Fibroblast of skin of back (primary cell): ENCODE measurements at places on chromosomes 5 and 9.

DNA sequence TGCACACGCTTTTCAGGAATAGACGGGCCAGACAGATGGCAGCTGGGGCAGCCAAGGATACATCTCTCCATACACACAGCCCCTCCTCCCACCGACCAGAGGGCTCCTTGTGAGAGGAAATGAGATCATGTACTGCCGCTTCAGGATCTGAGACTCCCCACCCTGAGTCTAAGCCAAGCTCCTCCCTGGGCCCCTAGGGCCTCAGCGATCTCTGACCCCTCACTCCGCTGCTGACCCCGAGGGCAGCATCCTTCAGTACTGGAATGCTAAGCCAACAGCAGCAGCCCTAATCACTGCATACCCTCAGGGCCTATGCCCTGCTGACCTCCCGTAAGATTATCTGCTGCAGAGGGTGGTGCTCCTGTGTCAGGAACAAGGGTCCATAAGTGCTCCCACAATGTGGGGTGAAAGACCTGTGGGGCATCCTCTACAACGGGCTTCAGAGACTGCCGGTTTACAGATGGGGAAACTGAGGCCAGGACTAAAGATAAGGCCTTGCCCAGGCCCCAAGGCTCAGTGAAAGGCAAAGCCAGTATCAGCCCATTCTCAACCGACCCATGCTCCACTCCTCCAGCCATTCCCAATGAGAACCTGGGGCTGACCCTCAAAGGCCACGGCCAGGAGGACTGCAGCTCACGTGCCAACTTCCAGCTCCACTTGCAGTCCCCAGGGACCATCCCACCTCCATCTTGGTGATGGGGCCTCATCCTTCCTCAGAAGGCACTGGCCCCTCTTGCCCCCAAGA lies 37.5 kb downstream of the BICD2 start:
- peak; percentile 35 for DNase-seq

DNA sequence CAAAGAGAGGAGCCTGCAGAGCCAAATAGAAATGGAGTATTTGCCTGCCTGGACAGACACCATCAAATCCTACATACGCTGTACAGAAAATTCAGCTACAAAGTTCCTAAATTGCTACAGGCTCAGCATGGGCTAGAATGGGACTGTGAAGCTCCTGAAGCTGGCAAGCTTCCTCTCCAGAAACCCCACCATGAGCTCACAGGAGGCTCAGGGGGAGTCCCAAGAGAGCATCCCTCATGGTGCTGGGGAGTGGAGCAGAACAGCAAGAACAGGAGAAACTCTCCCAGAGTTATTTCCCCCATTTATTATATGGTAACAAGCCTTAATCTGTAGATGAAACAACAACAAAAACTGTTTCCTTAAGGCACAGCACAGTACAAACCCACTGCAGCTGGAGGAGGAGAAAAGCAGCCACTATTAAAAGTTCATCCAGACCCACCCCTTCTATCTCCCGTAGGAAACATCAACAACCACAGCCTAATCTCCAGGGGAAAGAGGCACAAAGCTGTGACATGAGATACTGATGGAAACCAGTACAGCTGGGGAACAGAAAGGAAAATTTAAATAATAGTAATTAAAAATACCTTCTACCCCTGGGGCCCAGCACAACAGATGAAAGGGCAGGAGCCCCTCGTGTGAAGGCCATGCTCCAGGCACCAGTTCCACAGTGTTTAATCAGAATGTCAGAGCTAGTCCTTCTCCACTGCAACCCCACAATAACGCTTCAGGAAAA lies 548.5 kb downstream of the MTRR start:
- peak; percentile 39 for DNase-seq

- DNase-seq, result no peak
Observed at GRCh38 chr5:8861764-8862163, 684.1 kb downstream of the SEMA5A start.

DNA sequence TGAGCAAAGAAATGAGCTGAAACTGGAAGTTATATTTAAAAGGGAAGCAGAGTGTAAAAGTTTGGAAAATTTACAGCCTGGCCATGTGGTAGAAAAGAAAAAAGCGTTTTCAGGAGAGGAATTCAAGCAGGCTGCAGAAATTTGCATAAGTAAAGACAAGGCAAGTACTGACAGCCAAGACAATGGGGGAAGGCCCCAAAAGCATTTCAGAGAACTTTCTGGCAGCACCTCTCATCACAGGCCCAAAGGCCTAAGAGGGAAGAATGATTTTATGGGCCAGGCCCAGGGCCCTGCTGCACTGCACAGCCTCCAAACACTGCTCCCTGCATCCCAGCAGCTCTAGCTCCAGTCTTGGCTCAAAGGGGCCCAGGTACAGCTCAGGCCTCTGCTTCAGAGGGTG lies 169.7 kb downstream of the GLIS3 start:
- no peak for DNase-seq

DNA sequence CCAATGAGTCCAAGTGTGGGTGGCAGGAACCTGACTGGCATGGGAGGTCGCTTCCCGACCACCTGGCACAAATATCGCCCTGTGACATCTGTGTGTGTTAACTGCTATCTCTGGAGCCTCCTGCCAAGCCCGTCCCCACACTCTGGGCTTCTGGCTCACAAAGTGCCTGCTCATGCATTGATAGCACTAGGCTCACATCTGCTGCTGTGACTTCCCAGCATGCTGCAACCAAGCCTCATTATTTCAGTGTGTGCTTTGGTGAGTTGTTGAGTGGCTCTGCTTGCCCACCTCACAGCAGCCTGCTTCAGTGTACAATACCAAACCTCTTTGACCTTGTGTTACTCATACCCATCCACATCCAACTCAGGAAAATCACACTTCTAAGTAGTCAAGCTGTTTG lies 139.8 kb downstream of the APBA1 start:
- no peak for DNase-seq

DNA sequence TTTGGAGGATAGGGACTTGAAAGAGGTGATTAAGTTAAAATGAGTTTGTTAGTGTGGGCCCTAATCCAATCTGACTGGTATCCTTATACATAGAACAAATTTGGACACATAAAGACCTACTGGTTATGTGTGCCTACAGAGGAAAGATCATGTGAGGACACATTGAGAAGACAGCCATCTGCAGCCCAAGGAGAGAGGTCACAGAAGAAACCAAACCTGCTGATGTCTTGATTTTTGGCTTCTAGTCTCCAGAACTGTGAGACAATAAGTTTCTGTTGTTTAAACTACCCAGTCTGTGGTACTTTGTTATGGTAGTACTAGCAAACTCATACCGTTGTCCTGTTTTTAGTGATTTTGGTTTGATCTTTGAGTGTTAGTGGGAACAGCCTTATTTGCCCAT lies 18.3 kb downstream of the RNF180 start:
- DNase-seq, result no peak

DNA sequence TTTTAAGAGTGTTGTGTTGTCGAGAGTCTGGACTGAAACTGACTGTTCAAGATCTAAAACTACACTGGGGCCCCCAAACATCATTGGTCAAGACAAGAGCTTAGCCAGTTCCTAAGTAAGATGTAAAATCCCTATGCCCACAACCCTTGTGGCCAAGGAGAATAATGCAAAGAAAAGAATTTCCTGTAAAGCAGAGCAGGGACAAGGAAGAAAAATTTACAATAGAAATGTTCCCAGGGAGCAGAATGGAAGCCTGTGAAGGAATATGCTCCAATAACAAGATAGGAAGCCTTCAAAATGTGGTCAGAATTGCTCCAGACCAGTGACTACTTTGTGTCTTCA lies 20.4 kb downstream of the PPP1R2B start:
- DNase-seq, result no peak

- peak; percentile 32 for DNase-seq
Observed at GRCh38 chr5:143693651-143694252, 118.2 kb upstream of the HMHB1 start.

DNA sequence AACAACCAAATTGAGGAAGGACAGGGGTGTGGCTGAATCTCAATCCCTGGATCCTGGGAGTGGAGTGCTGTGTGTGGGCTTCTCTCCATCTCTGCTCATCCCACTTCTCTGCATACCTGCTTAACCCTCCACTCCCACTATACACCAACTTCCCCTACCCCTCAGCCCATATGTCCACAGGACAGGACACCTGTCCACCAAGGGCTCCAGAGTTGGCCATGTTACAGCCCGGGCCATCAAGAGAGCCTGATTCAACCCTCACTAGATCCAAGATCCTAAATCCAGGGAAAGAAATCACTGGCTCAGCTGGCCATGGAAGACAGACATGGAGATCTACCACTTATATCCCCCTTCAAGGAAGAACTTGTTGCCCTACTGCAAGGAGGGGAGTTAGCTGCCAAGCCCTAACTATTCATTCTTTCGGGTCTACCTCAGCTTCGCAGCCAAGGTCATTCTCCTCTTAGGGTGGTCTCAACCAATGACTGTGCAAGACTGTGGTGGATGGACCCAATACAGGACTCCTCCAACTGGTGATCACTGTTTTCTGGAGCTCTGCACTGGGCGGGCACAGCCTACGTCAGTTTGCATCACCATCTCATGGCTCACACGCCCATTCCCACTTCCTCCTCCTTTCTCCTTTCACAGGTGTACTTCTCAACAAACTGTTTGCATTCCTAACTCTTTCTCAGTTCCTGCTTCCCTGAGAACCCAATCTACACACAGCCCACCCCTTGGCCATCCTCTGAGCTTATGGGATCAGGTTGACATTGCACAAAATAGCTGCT lies 53.7 kb upstream of the ZBTB43 start:
- DNase-seq, result no peak
